ENCODE measurements at places on chromosomes 3 and 15.

GRCh38 chr15:75356517-75356916 lies 9.7 kb downstream of the NEIL1 start:
- DNase-seq = no peak

- no peak for DNase-seq
Measured at GRCh38 chr3:51712963-51713362, 6.1 kb downstream of the GRM2 start.

- no peak for DNase-seq
Measured at GRCh38 chr15:63176302-63176701, 13.1 kb upstream of the RAB8B start.

GRCh38 chr15:74025436-74025835 lies 30.9 kb downstream of the PML start:
- DNase-seq = no peak

DNA sequence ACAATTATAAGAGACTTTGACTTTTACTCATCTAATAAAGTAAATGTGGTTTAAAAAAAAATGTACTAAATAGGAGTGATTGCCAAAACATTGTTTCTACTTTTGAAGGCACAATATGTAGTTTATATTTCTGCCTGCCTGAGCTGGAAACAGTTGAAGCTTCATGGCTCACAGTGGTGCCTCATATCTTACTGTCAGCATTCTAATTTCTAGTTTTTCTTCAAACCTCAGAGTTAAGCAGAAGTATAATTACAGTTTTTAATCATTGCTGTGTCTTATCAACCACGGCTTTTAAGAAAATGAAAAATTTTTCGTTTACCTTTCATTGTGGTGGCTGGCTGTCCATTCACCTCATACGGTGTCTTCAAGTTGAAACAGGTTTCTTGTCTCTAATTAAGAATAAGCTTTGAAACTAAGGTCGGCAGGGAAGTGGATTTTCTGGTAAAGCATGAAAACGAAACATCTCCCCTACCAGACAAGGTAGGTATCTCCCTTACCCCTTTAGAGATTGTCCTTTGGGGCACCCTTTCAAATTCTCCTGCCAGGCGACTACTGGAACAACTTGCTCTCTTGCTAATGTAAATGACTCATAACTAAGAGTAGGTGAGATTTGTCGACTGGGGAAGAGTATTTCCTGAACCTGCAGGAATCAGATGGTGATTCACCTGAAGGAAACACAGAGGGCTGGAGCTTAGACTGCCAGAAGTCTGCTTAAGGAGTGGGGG lies at the start of gene GPR87:
Gene GPR87, minus strand, starts transcription at position 554 of the 725 bp plus-strand sequence. CDS start 16,720 bp downstream, outside the sequence.
- no peak for DNase-seq

- no peak for DNase-seq
Measured at GRCh38 chr3:18245721-18246120, 179.4 kb downstream of the SATB1 start.

- peak; percentile 92 for DNase-seq
Measured at GRCh38 chr3:10015461-10015904, 10.8 kb upstream of the FANCD2 start.

GRCh38 chr3:119672776-119673175 lies 4.4 kb downstream of the COX17 start:
- DNase-seq = no peak

- no peak for DNase-seq
Measured at GRCh38 chr15:61116825-61117224, 112.3 kb downstream of the RORA start.

GRCh38 chr3:73148206-73148605 lies 86.7 kb downstream of the EBLN2 start:
- DNase-seq = no peak

GRCh38 chr3:128734523-128735189 lies 8.7 kb downstream of the RAB7A start:
- DNase-seq = no peak

- peak; percentile 24 for DNase-seq
Measured at GRCh38 chr15:43285609-43286037, 18.9 kb upstream of the TGM5 start.

GRCh38 chr3:40739971-40740370 lies 215.2 kb downstream of the ZNF621 start:
- no peak for DNase-seq

GRCh38 chr3:195911041-195911945 lies 2.9 kb upstream of the TNK2 start:
- DNase-seq = no peak

- no peak for DNase-seq
Measured at GRCh38 chr3:27089068-27089467, 280.1 kb downstream of the NEK10 start.

- DNase-seq = no peak
Measured at GRCh38 chr3:133294253-133294652, 105.6 kb upstream of the BFSP2 start.

DNA sequence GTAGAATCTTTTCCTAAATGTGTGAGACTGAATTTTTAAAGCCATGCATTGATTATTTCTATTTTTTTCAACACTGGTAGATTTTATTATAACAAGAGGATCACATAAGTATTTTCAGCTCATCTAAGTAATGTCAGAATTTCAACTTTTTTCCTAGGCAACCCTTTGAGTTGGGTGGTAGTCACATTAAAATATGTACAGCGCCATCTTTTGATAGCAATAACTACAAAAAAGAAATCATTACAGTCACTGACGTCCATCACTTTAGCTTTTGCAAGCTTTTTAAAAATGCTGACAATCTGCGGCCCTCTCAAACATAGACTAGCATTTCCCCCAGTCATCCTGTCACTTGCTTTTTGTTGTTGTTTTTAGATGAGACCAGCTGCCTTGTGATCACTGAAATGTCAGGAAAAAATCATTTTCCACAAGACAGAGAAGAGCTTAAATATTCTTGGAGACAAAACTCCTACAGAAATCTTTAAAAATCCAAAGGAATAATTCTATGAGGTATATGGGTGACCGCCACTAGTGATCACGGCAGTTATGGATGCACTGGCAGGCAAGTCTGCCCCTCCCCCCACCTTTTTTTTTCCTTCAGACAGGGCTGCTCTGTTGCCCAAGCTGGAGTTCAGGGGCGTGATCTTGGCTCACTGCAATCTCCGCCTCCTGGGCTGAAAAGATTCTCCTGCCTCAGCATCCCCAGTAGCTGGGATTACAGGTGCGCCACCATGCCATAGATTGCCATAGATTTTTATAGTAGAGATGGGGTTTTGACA lies 384.0 kb upstream of the KCNMB2 start:
- no peak for DNase-seq

Measured in HL-60 (cell line).